Hematopoietic multipotent progenitor cell treated with erythropoietin and hydrocortisone succinate and interleukin-3 and kit ligand, for 6 days (in vitro differentiated cells): ENCODE measurements at places on chromosomes 12 and 14.

DNA sequence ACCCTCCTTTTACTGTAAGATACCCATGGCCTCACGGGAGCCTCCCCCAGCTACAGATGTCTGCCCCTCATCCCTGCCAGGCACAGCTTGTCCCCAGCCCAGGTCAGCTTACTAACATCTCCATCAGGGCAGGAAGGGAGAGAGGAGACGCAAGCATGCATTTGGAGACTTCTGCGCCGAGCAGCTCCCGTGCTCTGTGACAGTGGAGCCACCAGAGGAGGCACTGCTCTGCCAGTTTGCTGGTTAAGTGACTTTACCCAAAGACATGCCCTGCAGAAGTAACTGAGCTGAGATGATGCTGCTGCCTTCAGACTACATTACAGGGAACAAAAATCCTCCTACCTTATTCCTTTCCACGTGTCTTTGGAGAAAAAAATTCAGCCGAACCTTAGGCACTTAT lies 133.4 kb downstream of the ESRRB start:
- no peak for DNase-seq

GRCh38 chr14:69137843-69138535 lies 14.9 kb downstream of the DCAF5 start:
- DNase-seq: no peak

- peak; percentile 88 for DNase-seq
Observed at GRCh38 chr14:76647697-76648298, 113.5 kb upstream of the VASH1 start.

DNA sequence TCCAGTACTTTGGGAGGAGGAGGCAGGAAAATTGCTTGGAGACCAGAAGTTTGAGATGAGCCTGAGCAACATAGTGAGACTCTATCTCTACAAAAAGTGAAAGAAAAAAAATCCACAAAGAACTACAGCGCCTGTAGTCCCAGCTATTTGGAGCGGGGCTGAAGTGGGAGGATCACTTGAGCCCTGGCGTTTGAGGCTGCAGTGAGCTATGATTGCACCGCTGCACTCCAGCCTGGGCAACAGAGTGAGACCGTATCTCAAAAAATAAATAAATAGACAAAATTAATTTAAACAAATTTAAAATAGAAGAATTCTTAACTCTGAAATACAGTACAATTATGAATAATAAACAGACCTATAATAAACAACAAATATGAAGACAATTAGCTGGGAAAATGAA lies 40.9 kb downstream of the ATL1 start:
- no peak for DNase-seq

DNA sequence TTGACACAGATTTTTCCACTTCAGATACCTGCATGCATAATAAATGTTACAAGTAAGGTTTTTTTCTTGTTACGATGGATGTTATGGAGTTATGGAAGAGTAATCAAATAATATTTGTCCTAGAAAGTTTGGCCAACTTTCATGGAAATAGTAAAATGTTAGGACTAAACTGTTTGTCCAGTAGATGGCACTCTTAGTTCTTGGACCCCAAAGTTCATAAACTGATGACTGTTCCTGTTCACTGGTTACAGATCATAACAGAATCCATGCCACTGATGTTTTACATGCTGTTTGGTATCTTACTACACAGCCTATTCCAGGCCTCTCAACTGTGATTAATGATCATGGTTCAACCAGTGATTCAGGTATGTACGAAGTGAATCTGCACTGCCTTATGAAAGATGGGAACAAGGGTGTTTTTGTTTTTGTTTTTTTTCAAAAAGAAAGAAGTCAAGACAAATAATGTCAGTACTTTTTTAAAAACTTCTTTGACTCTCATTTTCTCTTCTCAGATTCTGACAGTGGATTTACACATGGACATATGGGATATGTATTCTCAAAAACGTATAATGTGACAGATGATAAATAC lies 48.8 kb upstream of the SLCO1C1 start:
- peak; percentile 70 for DNase-seq

DNA sequence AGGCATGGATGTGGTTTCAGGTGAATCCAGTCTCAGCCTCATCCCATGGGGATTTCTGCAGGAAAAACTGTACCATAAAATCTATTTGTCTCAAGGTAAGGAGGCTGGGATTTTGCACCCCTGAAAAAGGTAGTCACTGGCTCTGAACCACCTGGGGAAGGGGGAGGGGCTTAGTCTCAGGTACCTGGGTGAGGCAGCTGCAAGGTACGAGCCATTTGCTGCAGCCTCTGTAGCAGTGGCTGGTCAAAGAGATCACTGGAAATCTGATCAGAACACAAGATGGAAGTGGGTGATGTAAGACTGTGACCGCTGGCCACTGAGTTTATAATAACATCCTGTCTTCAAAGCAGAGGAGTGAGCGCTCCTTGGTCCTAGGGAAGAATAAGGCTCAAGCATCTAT lies 209.9 kb upstream of the NOS1 start:
- no peak for DNase-seq

- DNase-seq: no peak
Observed at GRCh38 chr14:32625211-32625610, 296.1 kb downstream of the AKAP6 start.

DNA sequence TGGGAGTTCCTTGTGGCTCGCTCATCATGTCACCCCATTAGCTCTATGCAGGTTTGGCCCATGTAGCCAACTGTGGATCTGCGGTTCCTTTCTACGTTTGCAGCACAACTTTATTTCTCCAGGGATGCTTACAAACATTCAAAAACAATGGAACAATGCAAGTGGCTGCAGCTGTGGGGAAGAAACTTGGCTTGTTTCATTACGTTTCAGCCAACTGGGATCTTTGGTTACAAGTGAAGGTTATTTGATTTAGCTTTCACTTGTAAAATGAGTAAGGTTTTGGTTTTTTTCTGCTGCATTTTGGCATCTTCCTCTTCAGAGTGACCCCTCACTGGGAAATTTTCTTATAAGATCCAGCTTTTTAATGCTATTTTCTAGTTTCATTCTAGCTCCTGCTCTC lies 105.9 kb downstream of the PLXNC1 start:
- no peak for DNase-seq

DNA sequence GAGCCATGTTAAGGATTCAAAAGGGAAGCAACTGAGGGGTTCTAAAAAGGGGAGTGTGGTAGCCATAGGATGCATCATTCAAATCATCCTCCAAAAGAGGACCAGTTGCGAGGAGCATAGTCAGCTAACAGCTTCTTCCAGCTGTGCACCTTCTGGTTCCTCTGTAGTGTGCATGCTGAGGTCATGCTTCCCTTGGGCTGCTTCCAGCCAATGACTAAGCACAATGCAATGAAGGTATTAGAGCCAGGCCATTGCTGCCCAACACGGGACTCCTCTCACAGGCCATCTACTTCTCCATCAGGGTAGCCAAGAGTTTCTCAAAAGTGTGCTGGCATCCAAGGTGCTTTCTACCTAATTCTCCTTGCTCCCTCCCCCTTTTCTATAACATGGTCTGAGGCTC lies 69.2 kb upstream of the ARID2 start:
- DNase-seq: peak; percentile 24

DNA sequence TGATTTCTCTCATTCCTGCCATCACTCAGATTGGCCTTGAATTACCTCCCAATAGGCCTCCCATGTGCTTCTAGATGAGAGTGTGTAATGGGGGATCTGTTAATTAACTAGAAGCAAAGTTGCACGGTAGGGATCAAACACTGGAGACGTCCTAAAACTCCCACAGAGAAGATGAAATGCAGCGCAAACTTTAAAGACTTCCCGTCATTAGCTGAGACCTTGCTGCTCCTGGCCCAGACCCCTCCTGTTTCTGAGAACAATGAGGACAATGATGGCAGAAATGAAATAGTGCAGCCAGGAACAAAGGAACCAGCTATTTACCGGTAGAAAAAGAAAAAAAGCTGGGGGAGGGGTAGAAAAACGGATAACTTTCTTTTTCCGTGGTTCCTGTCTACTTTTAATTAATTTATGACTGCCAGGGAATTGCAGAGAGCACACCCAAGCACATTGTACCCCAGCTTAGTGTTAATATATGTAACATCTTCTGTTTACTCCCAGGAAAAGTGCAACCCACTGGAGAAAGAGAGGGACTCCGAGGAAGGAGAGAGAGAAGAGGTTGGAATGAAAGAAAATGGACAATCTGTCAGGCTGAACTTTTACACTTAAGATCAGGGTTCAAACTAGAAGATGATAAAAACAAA lies 280.7 kb upstream of the SOX5 start:
- no peak for DNase-seq

DNA sequence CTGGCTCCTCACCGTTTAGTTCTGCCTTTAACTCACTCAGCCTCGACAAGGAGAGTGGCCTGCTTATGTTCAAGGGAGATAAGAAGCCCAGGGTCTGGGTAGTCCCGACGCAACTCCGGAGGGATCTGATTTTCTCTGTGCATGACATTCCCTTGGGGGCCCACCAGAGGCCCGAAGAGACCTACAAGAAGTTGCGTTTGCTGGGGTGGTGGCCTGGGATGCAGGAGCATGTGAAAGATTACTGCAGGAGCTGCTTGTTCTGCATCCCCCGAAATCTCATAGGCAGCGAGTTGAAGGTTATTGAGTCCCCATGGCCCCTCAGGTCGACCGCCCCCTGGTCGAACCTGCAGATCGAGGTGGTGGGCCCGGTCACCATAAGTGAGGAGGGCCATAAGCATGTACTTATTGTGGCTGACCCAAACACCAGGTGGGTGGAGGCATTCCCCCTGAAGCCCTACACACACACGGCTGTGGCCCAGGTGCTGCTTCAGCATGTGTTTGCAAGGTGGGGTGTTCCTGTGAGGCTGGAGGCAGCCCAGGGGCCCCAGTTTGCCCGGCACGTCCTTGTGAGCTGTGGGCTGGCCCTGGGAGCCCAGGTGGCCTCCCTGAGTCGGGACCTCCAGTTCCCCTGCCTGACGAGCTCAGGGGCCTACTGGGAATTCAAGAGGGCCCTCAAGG lies 13.1 kb downstream of the CBLN3 start:
- DNase-seq: no peak

DNA sequence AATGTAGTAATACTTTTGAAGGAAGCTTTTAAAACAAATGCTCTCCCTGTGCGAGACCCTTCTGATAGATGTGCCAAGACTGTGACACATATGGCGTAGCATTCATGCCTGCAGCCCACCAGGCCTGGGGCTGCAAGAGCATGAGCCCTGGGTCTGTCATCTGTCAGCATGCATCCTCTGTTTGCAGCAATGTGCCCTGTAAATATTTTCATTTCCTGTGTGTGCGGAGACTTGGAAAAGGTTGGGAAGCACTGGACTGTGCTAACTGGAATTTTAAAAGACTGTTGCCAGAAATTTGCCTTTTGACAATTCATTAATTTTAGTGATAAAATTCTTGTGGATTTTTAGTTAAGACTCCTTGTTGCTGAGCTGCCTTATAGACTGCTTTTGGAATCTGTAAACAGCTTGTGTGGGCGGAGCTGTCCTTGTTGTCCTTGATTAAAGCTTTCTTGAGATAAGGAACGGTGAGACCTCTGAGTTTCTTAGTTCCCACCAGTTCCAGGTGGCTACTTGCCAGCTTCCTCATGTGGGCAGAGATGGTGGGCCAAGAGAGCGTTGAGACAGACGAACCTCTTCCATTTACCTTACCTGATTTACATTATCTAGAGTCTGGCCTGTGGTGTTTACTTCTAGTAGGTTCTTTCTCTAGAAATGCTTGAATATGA lies 23.4 kb downstream of the MARK3 start:
- DNase-seq: peak; percentile 80

DNA sequence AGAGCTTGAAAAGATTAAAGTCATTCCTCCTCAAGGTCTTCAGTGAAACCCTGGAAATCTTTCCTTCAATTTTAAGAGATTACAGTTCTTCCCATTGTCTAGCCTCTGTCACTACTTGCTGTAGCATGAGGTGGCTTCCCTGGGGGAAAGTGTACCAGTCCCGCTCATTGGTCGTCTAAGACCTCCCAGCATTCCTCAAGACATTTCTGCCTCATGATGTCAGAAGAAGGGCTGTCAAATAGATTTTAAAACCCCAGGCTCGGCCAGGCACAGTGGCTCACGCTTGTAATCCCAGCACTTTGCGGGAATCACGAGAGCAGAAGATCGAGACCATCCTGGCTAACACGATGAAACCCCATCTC lies 46.7 kb downstream of the SMUG1 start:
- DNase-seq: no peak

- no peak for DNase-seq
Observed at GRCh38 chr12:87529413-87529812, 499.8 kb downstream of the C12orf50 start.

DNA sequence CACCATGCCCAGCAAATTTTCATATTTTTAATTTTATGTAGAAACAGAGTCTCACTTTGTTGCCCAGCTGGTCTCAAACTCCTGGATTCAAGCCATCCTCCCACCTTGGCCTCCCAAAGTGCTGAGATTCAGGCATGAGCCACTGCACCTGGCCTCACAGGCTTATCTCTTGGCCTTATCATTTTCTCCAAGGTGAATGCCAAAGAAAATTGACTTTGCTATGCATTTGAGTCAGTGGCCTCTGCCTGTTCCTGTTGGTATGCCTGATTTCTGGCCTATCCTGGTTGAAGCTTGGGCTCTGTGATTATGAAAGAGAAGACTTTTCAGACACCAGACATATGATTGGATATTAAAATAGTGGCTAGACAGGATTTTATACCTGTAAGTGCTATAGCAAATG lies 34.2 kb downstream of the MANSC1 start:
- DNase-seq: no peak

- no peak for DNase-seq
Observed at GRCh38 chr12:104738331-104738730, 219.8 kb downstream of the SLC41A2 start.

DNA sequence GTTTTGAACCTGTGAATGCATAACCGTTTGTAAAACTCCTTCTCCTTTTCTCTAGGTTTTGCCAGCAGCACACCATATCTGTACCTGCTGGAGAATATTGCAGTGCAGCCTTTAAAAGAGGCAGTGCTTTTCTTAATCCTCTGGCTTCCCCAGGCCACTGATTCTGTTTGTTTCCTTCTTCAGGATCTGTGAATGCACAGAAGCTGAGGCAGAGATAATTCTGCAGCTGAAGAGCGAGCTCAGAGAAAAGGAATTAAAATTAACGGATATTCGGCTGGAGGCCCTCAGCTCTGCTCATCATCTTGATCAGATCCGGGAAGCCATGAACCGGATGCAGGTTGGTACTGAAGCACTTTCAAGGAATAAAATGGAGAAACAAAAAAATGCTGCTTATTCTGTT lies 348.7 kb downstream of the NAV3 start:
- DNase-seq: no peak

DNA sequence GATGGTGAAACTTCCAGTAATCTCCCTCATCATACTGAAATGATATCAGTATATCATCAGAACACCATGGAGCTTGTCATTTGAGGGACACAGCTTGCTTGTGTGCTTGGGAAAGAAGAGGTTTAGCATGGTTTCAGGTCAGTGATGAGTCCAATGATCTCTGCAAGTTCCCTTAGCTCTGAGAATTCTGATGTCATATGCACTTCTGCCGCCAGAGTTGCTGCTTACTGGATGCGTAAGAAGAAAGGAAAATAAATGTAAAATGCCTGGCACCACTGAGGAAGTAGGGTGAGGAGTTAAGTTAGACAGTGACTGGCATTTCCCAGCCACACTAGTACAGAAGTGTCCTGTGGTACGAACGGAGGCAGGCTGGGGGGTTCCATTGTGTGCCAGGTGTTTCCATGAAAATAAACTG lies 22.6 kb downstream of the PRKCH start:
- DNase-seq: no peak

GRCh38 chr12:12723149-12723680 lies 6.0 kb downstream of the CDKN1B start:
- DNase-seq: peak; percentile 45

GRCh38 chr12:59459966-59460660 lies 135.7 kb upstream of the SLC16A7 start:
- DNase-seq: no peak

- DNase-seq: no peak
Observed at GRCh38 chr12:69653703-69654102, 43.0 kb upstream of the LRRC10 start.
